ENCODE measurements at places on chromosomes 2 and 18. TPM values are rescaled to one million over a fixed set of nuclear protein-coding genes. Genes with fewer than 3 reads are reported as not detected.

TUBB8B gene
- total RNA-seq: 0.31 TPM

DNA sequence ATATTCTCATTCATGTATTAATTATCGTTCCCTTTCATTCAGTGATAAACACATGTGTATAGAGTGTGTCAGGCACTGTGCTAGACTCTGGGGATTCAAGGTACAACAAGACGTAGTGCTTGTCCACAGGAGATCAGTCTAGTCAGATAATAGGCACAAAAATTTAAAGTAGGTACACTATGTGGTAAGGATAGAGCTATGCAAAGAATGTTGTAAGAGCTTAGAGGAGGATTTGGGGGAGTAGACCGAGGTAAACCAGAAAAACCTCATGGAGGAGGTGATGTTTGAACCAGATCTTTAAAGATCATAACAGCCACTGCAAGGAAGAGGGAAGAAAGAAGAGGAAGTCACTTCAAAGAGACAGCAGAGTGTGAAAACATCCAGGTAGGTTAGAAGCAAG is 256.9 kb upstream of the DDX18 start:
- H3K36me3 ChIP-seq: no peaks in the 10 kb centered on the region
- peaks cover 10% of the 10 kb centered on the region for H3K4me1 ChIP-seq
- no peak overlapping the region for H3K27ac ChIP-seq
- no peaks in the 10 kb centered on the region for H3K27me3 ChIP-seq
- no peak for DNase-seq

CTAGE1 gene
- 0.07 TPM for total RNA-seq

DNA sequence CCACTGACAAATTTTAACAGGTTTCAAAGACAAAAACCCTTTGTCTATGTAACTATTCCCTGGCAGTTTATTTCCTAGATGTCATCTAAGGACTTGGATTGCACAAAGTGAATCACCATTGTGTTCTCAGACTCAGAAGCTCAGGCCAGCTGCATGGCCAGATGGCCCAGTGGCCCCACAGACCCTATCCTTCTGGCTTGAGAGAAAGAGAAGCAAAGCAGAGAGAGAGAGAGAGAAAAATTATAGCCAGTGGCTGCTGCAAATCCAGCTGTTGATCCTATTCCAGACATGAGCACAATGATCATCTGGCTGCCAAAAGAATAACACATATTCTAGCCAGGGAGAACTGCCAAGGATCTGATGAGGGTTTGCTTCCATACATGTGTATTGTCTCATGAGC is 25.8 kb downstream of the CTLA4 start:
- no peaks in the 10 kb centered on the region for H3K36me3 ChIP-seq
- no peak overlapping the region for H3K4me3 ChIP-seq
- no peak for DNase-seq
- peaks cover 11% of the 10 kb centered on the region for H3K4me1 ChIP-seq

ICOS gene
- total RNA-seq: not detected

DNA sequence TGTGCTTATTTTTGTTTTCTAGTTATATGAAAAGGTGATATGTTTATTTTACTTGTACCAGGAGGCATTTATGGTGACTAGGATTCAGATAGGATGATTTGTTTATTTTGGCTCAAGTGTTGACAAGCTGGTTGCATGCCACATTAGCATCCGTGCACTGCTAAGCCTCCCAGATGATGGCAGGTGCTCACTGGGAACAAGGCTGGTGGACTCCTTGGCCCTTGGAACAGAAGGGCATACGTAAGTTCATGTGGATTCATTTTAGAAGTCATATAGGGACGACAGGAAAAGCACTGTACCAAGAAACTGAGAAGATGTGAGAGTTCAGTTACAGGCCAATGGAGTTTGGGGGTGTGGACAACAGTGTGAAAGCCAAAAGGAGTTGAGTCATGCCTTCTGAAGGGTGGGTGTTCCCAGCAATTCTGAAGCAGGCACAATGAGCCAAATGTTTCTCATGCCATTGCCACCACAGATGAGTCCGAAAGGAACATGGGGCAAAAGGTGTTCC is 166.2 kb downstream of the PHLPP1 start:
- H3K36me3 ChIP-seq: no peaks in the 10 kb centered on the region
- no peaks in the 10 kb centered on the region for H3K27me3 ChIP-seq
- no peak for DNase-seq
- H3K4me3 ChIP-seq: no peak overlapping the region
- peaks cover 36% of the 10 kb centered on the region for H3K4me1 ChIP-seq
- H3K27ac ChIP-seq: no peak overlapping the region

DNA sequence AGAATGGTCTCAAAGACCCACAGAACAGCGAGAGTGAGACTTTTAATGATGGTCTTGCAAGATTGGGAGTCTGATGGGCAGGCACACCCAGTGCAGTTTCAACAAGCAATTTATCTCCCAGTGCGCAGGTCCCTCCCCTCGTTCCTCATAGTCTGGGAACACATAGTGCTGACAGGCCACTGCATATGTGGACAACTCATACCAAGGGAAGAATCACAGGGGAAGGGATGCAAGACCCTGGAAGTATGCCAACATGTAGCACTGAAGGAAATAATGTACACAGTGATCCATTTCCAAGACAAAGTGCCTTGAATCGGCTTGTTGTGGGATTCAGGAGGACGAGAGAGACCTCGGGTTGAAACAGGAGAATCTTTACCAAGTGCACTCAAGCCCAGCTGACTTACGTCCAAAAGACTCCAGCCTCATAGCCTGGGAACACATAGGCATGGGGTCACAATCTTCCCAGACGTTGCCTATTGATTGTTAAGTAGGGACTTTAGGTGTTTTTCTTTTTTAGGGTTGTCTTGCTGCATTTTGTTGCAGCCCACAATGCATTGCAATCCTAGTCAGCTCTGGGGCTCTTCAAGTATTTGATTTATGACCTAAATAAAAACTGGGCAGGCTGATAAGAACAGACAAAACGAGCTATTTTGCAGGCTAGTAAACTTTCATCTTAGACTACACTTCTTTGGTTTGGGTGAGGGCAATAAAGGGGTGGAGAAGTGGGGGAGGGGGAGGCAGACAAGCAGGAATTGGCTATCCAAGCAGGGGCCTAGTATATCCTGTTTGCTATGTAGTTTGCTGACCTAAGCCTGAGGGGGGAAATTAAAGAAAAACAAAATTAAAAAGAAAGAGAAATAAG is 24.7 kb upstream of the SERPINB5 start:
- DNase-seq: no peak
- H3K27me3 ChIP-seq: no peaks in the 10 kb centered on the region
- no peaks in the 10 kb centered on the region for H3K36me3 ChIP-seq

DNA sequence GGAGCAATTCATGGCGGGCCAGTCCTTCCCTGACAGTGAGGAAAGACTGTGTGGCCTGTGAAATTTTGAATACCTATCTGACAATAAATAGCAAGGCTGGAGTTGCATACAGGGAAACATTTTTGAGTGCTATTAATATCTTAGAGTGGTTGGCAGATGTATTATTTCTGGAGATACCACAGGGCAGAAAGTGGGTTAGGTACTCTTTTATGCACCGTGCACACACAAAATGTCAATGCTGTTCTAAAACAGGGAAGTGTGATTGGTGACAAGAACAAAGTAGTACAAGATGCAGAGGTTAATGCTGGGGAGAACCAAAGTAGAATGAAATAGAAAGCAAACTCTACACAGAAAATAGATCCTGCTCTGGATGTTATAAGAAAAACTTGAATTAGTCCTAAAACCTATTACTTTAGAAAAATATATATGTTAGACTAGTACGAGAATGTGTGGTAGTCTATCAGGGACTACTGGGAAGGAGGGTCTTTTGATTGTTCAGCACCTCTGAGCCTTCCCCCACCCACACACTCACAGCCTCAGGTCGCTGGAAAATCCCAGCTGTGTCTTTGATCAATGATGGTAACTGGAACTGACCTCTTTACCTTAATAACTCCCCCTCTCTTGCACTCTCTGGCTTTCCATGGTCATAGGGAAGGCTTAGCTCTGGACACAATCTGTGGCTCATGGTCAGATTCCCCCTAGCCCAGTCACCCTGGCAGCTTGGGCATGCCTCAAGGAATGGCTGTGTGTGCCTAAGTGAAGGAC is 58.2 kb downstream of the SERPINB8 start:
- DNase-seq: no peak
- H3K27ac ChIP-seq: no peak overlapping the region
- H3K4me1 ChIP-seq: peaks cover 5% of the 10 kb centered on the region
- no peaks in the 10 kb centered on the region for H3K36me3 ChIP-seq
- no peaks in the 10 kb centered on the region for H3K27me3 ChIP-seq

DNA sequence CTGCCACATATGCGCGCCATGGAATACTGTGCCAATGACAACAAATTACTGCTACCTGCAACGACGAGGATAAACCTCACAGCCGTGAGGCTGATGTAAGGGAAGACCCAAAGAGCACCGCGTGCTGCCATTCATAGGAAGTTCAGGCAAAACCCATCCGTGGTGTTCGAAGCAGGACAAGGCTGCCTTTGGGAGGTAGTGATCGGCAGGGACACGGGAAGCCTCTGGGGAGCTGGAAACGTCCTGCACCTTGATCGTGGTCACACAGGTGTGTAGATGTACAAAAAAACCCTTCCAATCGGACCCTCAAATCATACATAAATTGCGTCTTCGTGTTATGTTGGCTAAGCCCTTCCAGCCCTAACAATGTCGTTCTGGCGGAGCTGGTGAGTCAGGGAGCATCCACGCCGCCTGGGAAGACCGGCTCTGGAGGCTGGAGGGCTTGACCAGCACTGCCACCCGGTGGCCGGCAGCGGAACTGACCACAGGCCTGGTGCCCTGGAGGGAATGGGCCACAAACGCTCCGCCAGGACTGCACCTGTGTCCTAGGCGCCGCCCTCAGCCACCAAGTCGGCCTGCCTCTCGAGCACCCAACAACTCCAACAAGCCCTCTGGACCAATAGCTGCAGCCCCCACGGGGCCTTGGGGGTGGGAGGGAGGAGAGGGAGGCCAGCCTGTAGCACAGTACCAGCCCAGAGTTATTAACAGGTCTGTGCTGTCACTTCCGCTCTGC is 4.1 kb upstream of the NEURL3 start:
- peak; percentile 79 for DNase-seq
- H3K27me3 ChIP-seq: peaks cover 27% of the 10 kb centered on the region
- peak overlapping the region; percentile 29 for H3K4me3 ChIP-seq
- no peak overlapping the region for H3K27ac ChIP-seq
- peaks cover 28% of the 10 kb centered on the region for H3K4me1 ChIP-seq

GRCh38 chr2:217127744-217128143 is 267.9 kb upstream of the TNP1 start:
- H3K36me3 ChIP-seq: no peaks in the 10 kb centered on the region
- H3K4me1 ChIP-seq: peaks cover 3% of the 10 kb centered on the region
- no peak overlapping the region for H3K4me3 ChIP-seq
- H3K27me3 ChIP-seq: no peaks in the 10 kb centered on the region
- DNase-seq: no peak

DNA sequence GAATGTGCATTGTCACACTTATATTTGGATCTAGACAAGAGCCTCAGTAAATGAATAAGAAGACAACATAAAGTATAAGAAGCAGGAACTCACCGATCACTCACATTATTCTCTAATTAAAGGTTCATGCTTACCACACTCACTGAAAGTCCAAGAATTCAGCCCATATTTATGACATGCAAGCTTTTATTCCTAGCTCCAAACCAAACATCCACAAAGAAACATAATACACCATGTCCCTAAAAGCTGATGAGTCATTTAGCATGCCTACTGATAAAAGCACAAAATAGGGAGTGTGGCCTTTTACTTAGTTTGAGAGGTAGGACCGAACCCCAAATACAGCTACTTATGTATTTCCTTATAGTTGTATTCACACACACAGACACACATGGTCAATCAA is 1094.6 kb upstream of the CDH2 start:
- no peaks in the 10 kb centered on the region for H3K4me1 ChIP-seq
- H3K4me3 ChIP-seq: no peak overlapping the region
- no peaks in the 10 kb centered on the region for H3K36me3 ChIP-seq
- H3K27ac ChIP-seq: no peak overlapping the region
- no peaks in the 10 kb centered on the region for H3K27me3 ChIP-seq

DNA sequence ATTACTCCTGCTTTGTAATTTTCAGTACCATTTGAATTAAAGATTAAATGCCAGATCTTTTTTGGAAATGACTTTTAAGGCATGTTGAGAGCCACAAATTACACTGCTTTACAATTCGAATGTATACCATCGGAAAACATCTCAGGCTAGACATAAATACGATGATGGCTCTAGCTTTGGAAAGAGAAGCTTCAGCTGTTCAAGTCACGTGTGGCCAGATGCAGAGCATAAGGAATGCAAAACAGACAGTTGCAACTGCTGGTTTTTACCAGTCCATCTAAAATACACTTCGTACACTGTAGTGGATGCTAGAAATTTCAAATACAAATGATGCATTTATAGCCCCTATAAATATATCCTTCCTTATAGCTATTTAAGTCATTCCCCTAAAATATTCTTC is 8.0 kb downstream of the ZNF516 start:
- H3K27ac ChIP-seq: no peak overlapping the region
- no peaks in the 10 kb centered on the region for H3K27me3 ChIP-seq
- H3K4me3 ChIP-seq: no peak overlapping the region
- peaks cover 1% of the 10 kb centered on the region for H3K36me3 ChIP-seq

CSRNP3 gene
- 29.6 TPM for total RNA-seq

- no peak for DNase-seq
- no peak overlapping the region for H3K27ac ChIP-seq
- H3K4me1 ChIP-seq: peaks cover 6% of the 10 kb centered on the region
- H3K36me3 ChIP-seq: peaks cover 7% of the 10 kb centered on the region
These were observed 102.6 kb downstream of the PTPN4 start for GRCh38 chr2:119862127-119862889.

DNA sequence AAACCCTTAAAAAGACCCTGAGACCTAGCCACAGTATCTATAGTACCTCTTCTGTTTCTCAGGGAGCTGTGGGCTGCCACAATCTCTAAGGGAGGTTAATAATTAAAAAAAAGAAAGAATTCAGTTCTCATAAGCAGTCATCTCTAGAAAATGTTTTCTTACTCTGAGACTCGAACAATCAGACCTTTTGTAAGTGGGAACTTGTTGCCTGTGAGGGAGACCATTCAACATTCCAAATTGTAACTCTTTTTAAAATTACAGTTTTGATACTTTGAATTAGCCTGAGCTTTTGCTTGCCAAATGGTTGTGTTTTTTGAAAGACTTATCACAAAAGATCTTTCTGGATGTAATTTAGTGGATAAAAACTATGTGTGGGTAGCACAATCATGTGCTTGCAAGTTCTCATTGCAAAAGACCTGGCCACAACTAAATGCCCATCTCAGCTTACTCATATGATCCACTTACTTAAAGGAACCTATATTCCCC is 33.3 kb downstream of the IL1R2 start:
- no peak for DNase-seq
- no peak overlapping the region for H3K4me3 ChIP-seq
- peaks cover 1% of the 10 kb centered on the region for H3K36me3 ChIP-seq
- H3K27ac ChIP-seq: no peak overlapping the region
- peaks cover 2% of the 10 kb centered on the region for H3K27me3 ChIP-seq

Measured in mesothelial cell of epicardium (in vitro differentiated cells).